ENCODE measurements at places on chromosomes 3 and 15. TPM values are rescaled to one million over a fixed set of nuclear protein-coding genes. Genes with fewer than 3 reads are reported as not detected.

RETNLB gene
- not detected for total RNA-seq

CFAP100 gene
- total RNA-seq, result not detected

CSPG5 gene
- total RNA-seq, result 0.17 TPM

STRIT1 gene
- not detected for total RNA-seq

CX3CR1 gene
- total RNA-seq, result not detected

PATL2 gene
- not detected for total RNA-seq

UROC1 gene
- total RNA-seq, result not detected

CASR gene
- not detected for total RNA-seq

EPHA3 gene
- 7.8 TPM for total RNA-seq

MESP1 gene
- 3.1 TPM for total RNA-seq

P2RY1 gene
- 2.2 TPM for total RNA-seq

SLC22A14 gene
- 0.35 TPM for total RNA-seq

SLC12A1 gene
- total RNA-seq, result not detected

CSK gene
- 26.7 TPM for total RNA-seq

ISLR gene
- total RNA-seq, result not detected

CDC25A gene
- total RNA-seq, result 10.3 TPM

Data from NCI-H460 (cell line).